ENCODE measurements at places on chromosomes 2 and 18.

DNA sequence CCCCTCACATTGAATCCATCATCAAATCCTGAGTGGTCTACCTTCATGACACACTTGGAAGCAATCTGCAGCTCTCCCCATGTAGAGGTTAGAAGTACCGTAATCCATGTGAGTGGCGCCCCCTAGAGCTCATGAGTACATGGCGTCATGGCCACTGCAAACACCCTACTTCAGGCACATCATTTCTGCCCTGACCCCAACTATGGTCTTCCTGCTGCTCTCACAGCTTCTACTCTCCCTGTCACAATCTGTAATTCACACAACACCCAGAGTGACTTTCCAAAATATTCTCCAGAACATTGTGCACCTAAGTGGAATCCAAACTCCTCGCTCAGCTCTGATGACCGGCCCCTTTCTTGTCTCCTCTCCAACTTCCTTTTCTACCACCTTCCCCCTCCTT is 141.9 kb downstream of the ANKRD44 start:
- peak; percentile 56 for DNase-seq

GRCh38 chr2:37919631-37920032 is 5.5 kb upstream of the RMDN2 start:
- DNase-seq = peak; percentile 23

GRCh38 chr18:64019922-64020756 is 50.3 kb downstream of the SERPINB8 start:
- DNase-seq = no peak

DNA sequence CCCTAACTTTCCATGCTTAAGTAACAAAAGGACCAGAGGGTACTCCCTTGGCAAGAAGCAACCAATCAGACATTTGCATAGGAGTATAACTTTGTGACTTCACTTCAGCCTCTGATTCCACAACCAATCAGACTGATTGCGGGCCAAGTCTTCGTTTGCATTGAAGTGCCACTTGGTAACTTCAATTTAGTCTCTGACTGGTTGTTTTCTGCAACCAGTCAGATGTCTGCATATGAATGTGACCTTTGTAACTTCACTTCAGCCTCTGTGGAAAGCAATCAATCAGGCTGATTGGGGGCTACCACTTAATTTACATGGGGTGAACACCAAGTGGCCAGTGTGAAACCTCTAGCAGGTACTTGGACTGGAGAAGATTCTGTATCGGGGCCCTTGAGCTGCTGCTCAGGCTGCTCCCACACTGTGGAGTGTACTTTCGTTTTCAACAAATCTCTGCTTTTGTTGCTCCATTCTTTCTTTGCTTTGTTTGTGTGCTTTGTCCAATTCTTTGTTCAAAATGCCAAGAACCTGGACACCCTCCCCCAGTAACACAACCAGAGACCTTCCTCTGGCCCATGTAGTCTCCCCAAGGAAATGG is 241.5 kb downstream of the ACKR3 start:
- peak; percentile 15 for DNase-seq

GRCh38 chr2:95165030-95165370 is 609 bp upstream of the ZNF2 start:
- DNase-seq = no peak

- no peak for DNase-seq
Observed at GRCh38 chr2:121245913-121246312, 39.1 kb downstream of the TFCP2L1 start.

DNA sequence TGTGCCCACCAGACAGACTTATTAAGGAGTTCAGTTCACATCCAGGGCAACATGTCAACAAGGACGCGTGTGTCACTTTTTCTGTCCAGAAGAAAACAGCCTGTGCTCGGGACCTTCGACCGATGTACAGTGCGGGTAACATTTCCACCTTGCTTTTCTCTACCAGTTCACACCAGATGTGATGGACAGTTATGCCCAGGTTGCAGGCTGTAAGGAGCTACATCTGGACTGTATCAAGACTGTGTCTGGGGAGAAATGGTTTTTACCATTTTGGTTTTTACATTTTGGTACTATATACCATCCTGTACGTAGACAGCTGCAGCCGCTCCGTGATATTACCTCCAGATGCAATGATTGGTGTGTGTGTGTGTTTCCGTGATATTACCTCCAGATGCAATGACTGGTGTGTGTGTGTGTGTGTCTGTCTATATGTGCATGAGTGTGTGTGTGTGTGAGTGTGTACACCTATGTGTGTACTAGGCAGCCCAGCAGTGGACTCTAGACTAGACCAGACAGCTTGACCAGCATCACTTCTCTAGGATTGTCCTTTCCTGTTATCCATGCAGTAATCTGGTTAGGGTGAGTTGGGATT is 118.0 kb downstream of the COL6A3 start:
- DNase-seq = peak; percentile 53

DNA sequence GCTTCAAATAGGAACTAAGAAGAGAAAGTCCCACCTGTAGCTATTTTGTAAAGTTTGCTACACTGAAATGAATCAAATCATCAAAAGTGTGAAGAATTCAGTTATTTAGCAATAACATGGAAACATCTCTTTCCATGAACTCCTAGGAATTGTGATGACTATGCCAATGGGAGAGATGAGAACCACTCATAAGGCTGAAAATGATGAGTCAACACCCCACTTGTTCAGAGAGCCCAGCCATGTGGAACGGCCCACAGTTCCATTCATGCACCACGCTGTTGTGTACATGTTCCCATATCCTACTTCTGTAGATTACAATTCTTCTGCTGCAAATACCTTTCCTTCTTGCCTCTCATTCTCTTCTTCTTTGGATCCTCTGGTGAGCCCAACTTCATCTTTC is 645.5 kb upstream of the ID2 start:
- peak; percentile 42 for DNase-seq

GRCh38 chr2:58558881-58559280 is 317.8 kb upstream of the FANCL start:
- no peak for DNase-seq

DNA sequence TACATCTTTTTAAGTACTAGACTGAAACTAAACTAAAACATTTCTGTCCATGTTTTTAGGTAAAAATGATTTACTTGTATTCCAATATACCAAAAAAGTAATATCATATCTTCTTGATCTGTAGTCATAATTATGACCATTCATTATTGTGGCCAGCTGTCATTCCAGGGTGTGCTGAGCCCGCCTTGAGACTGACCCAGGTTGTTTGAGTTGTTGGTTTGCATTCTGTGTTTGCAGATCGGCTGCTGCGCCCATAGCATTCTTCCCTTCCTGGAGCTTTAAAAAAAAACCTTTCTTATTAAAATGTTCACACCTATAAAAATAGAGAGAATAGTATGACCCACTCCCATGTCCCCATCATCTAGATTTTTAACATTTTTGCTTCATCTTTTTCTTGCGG is 101.9 kb downstream of the PRKCE start:
- no peak for DNase-seq

DNA sequence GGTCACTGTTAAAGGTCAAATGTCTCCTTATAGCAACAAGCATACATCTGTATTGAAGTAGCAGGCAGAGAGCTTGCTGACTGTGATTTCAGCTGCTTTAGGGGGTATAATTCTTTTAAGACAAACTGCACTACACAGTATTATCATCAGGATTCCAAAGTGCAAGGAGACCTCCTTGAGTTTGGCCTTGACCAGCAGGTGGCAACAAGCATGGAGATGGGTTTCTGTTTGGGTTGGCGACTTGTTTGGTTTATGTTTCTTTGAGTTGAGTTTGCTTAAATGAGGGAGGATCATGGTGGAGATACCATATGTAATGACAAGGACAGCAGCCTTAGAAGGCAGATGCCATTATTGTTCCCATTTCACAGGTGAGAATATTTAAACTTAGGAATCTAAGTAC is 681.0 kb upstream of the ID2 start:
- DNase-seq = peak; percentile 36

DNA sequence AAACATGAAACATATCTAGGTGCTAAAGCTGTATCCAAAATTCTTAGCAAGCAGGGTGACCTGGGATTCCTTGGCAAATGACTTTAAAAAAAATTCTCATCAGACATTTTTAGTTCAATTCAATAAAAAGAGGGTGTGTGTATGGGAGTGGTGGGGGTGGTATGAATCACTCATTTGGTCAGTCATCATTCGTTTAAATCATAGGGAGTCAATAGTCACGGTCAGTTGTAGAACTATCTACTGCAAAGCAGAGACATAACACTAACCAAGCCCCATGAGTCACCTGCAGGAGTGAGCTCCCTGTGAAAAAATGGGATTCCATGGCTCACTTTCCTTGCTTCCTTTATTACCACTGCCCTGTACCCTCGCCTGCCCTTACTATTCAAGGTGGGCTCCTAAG is 380.6 kb upstream of the TCF4 start:
- peak; percentile 62 for DNase-seq

DNA sequence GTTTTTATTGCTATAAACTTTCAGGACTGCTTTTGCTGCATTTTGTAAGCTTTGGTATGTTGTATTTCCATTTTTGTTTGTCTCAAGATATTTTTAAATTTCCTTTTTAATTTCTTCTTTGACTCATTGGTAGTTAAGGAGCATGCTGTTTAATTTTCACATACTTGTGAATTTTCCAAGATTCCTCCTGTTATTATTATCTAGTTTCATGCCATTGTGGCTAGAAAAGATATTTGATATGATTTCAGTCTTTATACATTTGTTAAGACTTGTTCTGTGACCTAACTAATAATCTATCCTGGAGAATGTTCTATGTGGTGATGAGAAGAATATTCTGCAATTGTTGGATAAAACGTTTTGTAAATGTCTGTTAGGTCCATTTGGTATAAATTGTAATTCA is 62.1 kb downstream of the NUP35 start:
- DNase-seq = no peak

- no peak for DNase-seq
Observed at GRCh38 chr18:23502516-23503037, 734 bp upstream of the RMC1 start.

GRCh38 chr2:25887624-25888242 is 9.4 kb upstream of the ASXL2 start:
- no peak for DNase-seq

GRCh38 chr2:219510512-219511135 is 3.7 kb upstream of the ASIC4 start:
- no peak for DNase-seq

GRCh38 chr2:201880579-201880978 is 74.2 kb downstream of the CDK15 start:
- peak; percentile 83 for DNase-seq

GRCh38 chr2:43041661-43042360 is 184.6 kb downstream of the ZFP36L2 start:
- DNase-seq = peak; percentile 100

- DNase-seq = peak; percentile 3
Observed at GRCh38 chr2:143426296-143426695, 297.1 kb downstream of the ARHGAP15 start.

DNA sequence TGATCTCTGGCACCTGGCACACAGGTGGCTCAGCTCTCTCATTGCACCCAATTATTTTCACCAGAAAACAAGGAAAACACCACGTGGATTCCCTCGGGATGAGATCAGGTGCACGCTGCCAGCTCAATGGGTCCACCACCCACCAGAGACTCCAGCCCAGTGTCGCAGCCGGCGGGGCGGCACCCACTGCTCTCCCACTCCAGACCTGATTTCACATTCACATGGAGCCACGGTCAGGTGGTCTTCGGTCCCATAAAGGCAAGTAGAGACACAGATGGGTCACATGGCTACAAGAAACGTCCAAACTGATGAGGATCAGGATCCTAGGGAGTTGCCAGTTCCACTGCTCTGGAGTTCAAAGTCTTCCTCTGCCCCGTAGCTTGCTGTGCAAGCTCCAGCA is 217.6 kb downstream of the ANKRD30B start:
- DNase-seq = no peak

DNA sequence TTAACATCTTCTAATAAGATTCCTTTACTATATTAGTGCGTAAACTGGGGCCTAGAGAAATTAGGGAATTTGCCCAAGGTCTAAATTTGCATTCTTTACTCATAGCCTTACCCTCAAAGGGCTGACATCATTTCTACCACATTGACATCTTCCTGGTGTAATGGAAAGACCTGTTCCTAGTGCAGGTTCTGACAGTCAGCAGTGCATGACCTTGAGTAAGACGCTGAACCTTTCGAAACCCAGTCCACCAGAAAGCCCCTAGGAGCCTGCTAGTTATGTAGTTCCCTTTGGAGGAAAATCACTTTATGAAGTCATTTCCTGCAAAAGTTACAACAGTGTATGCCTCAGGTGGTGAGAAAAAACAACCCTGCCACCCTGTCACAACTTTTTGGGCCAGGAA is 388.3 kb downstream of the TNS1 start:
- no peak for DNase-seq

DNA sequence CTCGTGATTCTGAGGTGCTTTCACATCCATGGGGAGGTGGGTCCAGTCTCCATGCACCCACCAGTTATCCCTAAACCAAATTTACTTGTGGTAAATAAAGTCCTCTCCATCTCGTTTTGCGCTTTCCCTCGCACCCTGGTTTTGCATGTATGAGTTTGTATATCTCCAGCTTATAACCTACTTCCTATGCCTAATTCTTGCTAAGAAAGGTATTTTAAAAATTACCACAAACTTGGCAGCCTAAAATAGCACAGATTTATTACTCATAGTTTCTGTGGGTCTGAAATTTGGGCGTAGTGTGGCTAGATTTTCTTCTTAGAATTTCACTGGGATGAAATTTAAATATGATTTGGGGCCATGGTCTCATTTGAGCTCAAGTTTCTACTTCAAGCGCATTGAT is 511.5 kb downstream of the NYAP2 start:
- DNase-seq = no peak

DNA sequence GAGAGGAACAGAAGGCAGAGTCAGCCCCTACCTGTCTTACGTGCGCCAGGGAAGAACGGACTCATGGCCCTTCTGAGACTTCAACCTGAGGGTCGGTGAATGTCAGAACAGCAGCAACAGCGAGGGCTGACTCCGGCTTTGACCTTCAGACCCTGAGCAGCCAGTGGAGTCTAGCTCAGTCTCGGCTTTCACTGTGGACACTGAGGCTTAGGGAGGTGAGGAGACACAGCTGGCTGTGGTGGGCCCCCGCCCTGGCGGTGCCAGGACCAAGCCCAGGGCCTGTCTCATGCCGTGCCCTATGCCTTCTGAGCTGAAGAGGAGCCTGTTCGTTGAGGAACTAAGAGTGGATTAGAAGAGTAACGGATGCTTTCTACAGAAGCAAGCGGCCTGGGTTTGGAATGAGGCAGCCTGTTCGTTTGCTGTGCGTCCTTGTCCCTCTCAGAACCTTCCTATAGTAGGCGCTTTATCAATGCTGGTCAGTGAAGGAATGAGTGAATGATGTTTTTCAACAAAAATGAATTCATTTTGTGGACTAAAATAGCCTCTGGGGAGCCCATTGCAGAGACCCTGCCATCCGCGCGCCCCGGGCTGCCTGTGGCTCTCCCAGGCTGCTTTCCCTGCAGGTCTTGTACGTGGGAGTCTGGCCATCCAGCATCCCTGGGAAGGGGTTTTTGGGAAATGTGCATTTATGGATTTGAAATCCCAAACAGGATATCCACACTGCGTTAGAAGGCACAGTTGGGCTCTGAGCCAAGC is 38.9 kb downstream of the ASB1 start:
- DNase-seq = no peak

DNA sequence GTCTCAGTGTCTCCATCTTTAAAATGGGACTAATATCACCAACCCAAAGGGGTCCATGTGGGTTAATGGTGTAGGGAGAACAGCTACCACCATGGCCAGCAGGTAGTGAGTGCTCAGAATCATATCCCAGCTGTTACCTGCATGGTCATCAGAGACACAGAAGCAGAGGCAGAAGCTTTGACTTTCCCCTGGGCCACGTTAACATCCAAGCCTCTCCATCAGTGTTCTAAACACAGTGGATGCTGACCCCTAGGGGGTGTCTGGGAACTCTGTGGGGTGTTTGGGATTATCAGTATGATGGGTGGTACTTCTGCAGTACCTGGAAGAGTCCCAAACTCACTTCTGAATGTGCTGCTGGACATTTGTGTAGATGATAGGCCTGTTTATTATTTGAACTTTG is 93.6 kb downstream of the GYPC start:
- peak; percentile 26 for DNase-seq

GRCh38 chr2:62920070-62920469 is 130.6 kb upstream of the OTX1 start:
- DNase-seq = peak; percentile 42

All from RPMI7951 (cell line).